NCI-H510A treated with DMSO at 0.1 percent for 48 hours (cell line): ENCODE measurements at places on chromosomes 4 and X.

GRCh38 chr4:98374643-98375042, 113.5 kb downstream of the RAP1GDS1 start:
- DNase-seq = no peak

GRCh38 chr4:110619463-110620247, 3.2 kb downstream of the PITX2 start:
- no peak for DNase-seq

DNA sequence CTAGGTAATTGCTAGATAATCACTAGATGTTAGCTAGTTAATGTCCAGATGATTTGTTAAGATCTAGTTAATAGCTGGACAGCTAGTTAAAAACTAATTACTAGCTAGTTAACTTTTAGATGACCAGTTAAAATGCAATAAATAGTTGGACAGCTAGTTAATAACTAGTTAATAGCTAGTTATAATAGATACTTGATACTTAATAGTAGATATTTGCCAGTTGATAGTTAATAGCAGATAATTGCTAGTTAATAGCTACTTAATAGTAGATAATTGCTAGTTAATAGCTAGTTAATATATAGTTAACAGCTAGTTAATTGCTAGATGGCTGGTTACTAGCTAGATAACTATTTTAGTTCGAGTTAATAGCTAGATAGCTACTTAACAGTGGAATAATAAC, 631.4 kb upstream of the CT83 start:
- no peak for DNase-seq

DNA sequence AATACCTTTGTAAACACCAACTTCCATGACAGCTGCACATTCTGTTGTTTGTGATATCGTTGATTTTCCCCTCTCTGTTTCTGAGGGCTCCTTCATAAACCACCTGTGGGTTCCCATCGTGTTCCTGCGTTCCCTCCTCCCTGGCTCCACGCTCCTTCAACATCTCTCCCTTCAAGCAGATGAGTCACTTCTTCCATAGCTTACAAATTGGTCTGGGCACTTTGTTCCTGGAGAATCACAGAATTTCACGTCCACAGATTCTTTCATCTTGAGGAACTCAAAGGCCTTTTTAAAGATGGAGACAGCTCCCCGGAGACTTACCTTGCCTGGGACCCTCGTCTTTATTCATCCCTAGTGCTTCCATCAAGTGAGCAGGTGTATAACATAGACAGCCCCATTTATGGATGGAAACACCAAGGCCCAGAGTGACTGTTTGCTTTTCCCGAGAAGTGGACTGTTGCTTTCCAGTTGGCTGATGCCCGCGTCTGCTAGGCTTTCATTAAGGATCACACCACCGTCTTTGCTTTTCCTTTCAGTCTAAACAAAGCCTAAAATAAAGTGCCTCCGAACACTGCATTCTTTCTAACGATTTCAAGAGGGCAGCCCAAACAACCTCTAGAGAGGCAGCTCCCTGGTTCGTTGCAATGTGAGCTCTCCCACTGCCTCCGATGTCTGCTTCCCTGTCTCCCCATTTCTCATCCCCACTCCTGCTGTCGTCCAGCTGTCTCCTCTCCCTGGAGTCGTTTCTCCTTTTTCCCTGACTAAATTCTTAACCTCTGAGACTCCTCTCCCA, 146.3 kb upstream of the STX18 start:
- no peak for DNase-seq

DNA sequence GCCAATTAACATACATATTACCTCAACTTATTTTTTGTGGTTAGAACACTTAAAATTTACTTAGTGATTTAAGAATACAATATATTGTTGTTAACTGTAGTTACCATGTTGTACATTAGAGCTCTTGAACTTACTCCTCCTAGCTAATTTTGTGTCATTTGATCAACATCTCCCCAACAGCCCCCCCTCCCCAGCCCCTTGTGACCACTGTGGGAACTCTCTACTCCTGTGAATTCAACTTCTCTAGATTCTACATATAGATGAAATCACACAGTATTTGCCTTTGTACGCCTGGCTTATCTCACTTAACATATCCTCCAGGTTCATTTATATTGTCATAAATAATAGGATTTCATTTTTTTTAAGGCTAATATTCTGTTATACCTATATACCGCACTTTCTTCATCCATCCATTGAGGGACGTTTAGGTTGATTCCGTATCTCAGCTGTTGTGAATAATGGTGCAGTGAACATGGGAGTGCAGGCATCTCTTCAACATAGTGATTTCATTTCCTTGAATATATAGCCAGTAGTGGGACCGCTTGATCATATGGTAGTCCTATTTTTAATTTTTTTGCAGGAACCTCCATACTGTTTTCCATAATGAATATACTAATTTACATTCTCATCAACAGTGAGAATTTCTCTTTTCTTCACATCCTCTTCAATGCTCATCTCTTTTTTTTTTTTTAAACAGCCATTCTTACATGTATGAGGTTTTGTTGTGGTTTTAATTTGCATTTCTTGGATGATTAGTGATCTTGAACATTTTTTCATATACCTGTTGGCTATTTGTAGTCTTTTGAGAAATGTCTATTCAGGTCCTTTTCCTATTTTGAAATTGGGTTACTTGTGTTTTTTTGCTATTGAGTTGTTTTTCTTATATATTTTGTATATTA, 66.8 kb downstream of the RAPGEF2 start:
- DNase-seq = no peak

- DNase-seq = no peak
These were observed 81.5 kb downstream of the REPS2 start for GRCh38 chrX:17027931-17028330.

- DNase-seq = no peak
These were observed 104.0 kb downstream of the TEX13A start for GRCh38 chrX:105116486-105116885.

DNA sequence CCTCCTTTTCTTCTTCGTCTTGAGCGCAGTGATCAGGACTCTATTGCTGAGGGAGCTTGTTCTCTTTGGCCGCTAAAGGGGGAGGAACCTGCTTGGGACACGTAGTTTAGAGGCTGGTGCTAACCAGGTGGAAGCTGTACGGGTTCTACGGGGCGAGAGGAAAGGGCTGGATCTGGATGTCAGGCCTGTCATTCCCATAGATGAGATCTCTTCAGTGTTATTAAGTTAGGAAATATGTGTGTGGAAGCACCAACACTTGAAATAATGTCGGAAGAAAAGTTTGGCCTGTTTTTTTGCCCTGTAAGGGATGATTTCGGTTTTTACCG, 643 bp downstream of the SRP72 start:
- peak; percentile 73 for DNase-seq

- no peak for DNase-seq
These were observed 23.0 kb upstream of the DHX15 start for GRCh38 chr4:24607334-24607733.

DNA sequence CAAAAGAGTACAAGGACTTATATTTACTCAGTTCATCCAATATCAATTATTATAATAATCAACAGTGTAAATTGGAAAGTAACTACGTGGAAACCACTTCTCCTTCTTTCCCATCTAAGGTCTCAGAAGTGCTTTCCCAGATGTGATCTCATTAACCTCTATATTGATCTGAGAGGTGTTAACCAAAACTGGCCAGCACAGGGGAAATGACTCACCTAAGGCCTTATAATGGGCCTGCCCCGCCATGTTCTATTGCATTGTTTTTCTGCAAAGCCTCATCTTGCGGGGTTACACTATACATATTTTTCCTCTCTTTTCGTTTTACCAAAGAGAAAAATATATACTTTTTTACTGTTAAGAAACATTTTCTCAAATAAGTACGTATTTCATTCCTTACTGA, 20.5 kb downstream of the RAB40A start:
- DNase-seq = no peak

GRCh38 chr4:183364025-183364424, 41.8 kb upstream of the CLDN24 start:
- DNase-seq = no peak

DNA sequence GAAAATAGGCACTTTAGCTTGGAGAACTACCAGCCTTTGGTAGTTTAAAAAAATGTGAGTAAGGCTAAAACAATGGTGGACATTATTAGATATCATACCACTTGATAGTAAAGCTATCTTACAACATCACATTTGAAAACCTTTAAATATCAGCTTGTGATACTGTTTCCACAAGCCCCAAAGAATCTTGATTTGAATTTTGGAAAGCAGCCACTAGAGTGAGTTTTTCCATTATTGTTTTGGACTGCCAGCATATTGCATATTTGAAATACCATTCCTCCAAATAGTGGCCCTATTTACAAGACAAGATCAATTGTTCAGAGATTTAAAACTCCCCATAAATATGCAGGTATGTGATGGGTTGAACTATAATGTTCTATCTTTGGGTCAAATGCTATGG, 303.0 kb upstream of the PRPS2 start:
- no peak for DNase-seq

DNA sequence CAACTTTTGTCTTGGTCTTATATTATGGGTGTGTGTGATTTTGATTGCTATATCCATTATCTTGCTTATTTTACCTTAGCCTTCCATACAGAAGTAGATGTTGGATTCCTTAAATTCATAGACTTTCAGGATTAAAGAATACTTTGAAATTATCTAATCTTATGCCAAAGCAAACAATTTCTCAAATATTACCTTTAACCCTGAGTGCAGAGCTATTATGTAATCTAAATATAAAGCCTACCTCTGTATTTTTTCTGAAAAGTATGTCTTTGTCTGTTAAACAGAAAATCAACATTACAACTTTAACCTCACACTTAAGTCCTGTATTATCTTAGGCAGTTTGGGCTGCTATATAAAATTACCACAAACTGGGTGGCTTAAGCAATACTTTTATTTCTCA, 782.5 kb downstream of the STIM2 start:
- no peak for DNase-seq

DNA sequence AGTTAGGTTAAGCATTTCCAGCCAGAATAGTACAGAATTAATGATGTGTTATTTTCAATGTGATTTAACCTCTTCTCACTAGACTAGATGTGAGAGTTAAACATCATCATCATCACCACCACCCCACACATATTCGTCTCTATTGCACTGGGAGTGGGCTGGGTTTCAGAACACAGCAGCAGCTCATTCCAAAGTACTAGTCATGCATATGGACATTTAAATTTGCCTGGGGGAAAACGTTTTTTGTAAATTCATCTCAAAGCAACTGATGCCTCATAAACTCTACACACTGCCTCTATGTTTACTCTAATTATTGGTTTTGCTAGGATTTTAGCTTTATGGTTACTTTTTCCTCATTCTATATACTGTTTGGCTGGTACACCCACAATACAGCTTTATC, 509.1 kb downstream of the PPP4R3C start:
- DNase-seq = no peak

- no peak for DNase-seq
These were observed 819.2 kb downstream of the PCDH18 start for GRCh38 chr4:136713140-136713539.

- peak; percentile 48 for DNase-seq
These were observed 276.5 kb downstream of the PPP4R3C start for GRCh38 chrX:27186671-27187070.

- DNase-seq = no peak
These were observed 79.3 kb upstream of the CAMK2D start for GRCh38 chr4:113840861-113841260.

DNA sequence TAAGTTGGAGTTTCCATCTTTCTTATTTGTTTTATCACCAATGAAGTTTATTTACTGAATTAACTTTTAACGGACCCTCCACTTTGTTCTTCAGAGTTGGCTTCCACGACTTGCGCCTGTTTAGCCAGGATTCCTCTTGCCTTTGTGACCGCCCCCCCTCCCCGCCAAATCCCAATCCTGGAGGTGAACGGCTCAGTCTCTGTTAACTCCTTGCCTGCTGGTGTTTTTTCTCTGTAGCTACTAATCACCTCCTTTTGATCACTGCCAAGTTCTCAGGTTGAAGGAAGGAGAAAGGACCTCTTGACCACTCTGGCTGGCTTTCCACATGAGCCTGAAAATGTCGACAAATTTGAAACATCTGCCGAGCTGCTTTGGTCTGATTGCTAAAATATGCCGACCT, 46.8 kb upstream of the BCOR start:
- DNase-seq = no peak

GRCh38 chr4:53313510-53313909, 52.4 kb downstream of the SCFD2 start:
- DNase-seq = no peak

- no peak for DNase-seq
These were observed 1.7 kb upstream of the SRP72 start for GRCh38 chr4:56465599-56466295.

GRCh38 chrX:1440506-1440905, 12.2 kb downstream of the ASMTL start:
- no peak for DNase-seq

GRCh38 chr4:68410149-68410548, 37.1 kb upstream of the TMPRSS11E start:
- no peak for DNase-seq

DNA sequence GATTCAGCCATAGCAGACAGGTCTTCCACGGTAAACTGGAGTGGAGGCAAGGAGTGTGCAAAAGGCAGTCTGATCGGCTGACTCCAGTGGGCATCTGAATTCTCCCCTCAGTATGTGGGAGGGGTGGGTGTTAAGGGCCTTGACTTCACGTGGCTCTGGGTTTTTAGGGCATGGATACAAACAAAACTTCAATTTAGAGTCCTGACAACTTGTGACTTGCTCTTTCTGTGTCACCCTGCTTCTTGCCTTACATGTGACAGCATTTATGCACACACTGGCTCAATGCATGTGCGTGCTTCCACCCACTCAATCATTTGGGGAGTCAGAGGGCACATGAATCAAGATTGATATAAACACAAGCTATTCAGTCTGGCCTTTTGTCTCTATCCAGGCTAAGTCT, 17.5 kb downstream of the PLP1 start:
- no peak for DNase-seq

GRCh38 chr4:128303986-128304385, 16.4 kb upstream of the PGRMC2 start:
- DNase-seq = no peak

DNA sequence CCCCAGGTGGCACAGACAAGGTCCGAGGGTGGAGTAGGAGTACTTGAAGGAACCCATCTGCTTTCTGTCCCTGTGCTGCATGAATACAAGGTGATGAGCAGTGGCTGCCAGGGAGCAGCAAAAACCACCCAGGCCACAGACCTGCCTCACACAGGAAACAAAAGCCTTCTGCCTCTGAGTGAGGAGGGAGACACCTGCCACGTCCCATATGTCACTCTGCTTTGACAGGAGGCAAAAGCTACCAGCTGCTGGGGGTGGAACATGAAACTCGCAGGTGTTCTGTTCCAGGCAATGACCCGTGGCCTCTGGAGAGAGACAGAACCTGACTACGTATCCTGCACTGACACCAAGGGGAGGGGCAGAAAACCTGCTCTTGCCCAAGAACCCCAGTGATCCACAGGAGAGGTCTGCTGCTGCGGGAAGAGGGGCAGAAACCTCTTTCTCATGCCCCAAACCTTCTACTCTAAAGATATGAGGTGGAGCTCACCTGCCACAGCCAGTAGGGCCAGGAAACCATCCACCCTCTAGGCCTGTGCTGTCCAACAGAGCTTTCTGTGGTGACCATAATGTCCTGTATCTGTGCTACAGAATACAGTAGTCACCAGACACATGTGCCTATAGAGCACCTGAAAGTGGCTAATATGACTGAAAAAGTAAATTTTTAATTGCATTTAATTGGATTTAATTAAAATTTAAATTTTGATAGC, 172.9 kb downstream of the PRDM5 start:
- DNase-seq = peak; percentile 89
